ENCODE measurements at places on chromosomes 12 and 14.

- DNase-seq: no peak
Measured at GRCh38 chr12:104648756-104649155, 192.0 kb downstream of the CHST11 start.

DNA sequence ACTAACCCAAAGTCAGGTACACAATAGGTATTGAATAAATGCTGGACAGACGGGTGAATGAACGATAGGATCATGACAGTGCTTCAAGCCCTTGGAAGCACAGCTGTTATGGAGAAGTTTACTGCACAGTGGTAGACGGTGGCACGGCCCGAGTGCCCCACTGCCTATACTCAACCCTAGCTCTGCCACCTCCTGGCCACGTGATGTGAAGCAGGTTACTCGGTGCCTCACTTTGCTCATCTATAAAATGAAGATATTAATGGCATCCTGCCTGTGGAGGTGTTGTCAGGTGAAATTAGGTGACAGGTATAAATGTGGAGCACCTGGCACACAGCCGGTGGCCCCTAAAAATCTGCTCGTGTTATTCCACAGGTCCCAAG, 5.8 kb downstream of the ASB2 start:
- no peak for DNase-seq

- DNase-seq: no peak
Measured at GRCh38 chr14:104770851-104771272, 17.9 kb downstream of the SIVA1 start.

DNA sequence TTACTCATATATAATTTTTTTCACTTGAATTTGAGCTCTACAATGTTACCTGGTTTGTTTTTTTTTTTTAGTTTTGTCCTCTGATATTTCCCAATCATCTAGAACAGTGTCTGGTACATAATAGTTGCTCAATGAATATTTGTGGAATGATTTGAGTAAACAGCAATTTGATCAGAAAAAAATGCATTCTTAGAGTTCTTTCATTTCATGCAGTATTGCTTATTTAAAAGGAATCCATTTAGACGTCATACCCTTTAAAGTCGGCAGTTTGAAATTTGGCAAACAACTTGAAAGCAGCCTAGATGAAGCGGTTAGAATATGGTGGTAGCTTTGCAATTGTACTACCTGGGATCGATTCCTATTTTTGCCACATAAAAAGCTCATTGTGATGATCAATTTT, 140.0 kb downstream of the PDE3A start:
- no peak for DNase-seq

DNA sequence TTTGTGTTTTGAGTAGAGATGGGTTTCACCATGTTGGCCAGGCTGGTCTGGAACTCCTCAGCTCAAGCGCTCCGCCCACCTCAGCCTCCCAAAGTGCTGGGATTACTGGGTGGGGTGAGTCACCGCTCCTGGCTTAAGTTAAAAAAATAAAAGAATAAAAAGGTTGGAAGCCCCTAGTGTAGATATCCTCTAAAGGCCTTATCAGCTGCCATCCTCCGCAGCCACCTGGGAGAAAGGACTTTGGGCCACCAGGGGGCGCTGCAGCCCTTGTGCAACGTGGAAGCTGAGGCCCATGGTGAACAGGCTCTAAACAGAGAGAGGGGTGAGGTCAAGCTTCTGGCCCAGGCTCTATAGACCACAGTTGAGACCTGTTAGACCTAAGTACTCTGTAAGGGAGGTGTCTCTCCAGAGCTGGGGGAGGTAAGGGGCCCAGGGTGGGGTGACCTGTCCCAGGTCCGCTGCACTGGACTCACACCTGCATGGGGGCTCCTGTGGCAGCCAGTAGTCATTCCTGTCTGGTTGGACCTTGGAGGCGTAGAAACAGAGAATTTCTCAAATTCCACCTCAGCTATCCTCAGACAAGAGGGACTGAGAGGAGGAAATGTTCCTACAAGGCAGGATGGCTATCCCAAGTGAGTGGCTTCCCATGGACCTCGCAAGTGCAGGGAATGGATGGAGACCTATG, 14.0 kb upstream of the RACGAP1 start:
- DNase-seq: peak; percentile 29

DNA sequence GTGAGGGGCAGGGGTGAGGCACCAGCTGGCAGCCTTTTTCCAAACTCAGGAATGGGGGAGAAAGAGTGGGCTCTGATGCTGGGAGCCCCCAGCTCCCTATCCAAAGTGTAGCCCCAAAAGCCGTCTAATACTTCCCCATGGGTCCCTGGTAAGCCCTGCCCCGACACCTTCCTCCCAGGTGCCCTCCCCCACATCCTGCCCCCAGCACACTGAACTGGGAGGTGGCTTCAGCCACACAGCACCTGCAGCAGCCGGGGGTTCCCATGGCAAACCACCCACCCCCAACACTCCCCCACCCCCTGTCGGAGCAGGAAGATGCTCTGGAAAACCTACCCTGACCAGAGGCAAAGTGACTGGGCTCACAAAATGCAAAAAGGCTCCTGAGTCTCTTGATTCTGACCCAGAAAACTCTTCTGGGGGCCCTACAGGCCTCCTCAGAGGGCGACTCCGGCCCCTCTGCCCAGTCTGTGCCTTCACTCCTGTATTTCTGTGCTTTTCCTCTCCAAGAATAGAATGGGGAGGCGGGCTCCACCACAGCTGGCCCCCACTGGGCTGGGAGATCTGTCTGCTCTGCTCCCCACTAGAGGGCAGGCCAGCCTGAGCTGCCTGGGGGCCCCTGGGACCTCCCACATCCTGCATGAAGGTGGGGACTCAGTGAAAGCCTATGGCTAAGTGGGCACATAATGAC, 81.6 kb downstream of the ITPK1 start:
- DNase-seq: no peak

- DNase-seq: peak; percentile 79
Measured at GRCh38 chr12:1634590-1635191, 5.7 kb downstream of the WNT5B start.

- DNase-seq: no peak
Measured at GRCh38 chr14:64233531-64234190, 60.5 kb downstream of the ESR2 start.

DNA sequence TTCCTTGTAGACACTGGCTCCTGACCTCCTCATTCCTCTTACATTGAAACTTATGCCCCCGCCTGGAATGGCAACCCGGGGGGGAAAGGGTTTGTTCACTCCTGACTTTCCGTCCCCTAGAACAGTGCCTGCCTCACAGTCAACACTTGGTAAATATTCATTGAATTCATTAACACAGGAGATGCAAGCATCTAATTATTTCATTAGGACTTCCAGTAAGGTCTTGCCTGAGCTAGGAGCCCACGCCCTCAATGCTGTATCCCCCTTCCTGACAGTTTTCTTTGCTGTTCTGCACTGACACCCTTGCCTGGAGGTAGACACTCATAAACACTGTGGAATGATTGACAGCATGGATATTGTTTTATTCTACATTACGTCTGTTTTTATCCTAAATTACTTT, 49.3 kb upstream of the CHST11 start:
- no peak for DNase-seq

GRCh38 chr14:52473557-52473956, 78.7 kb downstream of the TXNDC16 start:
- DNase-seq: peak; percentile 41

- DNase-seq: no peak
Measured at GRCh38 chr12:26845984-26846383, 13.0 kb upstream of the ITPR2 start.

DNA sequence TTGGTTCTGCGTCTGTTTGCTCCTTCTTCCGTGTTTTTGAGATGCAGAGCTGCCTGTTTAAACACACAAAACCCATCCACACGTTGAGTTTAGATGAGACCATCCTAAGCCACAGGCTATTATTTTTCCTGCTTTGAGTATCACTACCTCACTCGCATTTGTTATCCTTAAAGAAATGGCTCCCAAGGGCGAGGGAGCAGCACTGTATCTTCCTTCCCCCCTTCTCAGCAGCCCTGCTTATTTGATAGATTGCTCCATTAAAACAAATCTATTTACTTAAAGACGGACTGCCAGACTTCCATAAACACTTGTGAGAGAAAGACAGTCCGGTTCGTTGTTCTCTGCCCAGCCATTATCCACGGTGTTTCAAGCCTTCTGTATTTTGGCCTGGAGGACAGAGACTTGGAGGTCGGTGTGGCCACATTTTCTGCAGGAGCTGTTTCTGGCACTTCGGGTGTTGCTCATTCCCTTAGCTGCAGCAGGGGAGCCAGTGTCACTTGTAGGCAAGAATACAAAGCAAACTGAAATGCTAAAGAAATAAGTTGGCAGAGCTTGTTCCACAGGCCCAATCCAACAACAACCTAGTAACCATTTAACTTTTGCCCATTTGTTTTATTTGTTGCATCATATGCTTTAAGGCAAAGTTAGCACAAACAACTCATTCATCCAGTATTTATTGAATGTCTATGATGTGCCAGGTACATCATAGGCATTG, 275.4 kb downstream of the TTC6 start:
- no peak for DNase-seq
